Foreskin keratinocyte (primary cell): ENCODE measurements at places on chromosomes 12 and 14. TPM values are rescaled to one million over a fixed set of nuclear protein-coding genes. Genes with fewer than 3 reads are reported as not detected.

The SOAT2 gene
- polyA plus RNA-seq = not detected in 2 replicates

The A2ML1 gene
- polyA plus RNA-seq = 7.1 and 10.2 TPM in 2 replicates

The FOXG1 gene
- not detected in 2 replicates for polyA plus RNA-seq

The AQP6 gene
- polyA plus RNA-seq = 0.11 and 0.16 TPM in 2 replicates

DNA sequence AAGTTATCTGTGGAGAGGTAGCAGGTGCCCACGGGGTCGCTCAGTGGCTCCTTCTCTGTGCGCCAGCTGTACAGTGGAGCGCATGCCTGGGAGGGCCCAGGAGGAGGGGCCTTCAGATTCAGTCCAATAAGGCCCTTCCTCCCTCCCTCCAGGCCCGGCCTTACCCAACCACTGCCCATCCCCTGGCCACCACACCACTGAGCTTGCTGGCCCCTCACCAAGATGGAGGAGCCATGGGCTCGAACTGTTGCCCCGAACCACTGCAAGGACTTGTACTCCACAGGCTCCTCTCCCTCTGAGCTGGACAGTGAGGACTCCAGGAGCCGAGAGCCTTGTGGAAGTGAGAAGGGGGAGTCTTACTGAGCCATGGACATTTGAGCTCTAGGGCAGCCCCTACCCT is 9.8 kb downstream of the ITGA5 start:
- DNase-seq = no peak

GRCh38 chr14:93792391-93792790 is 4.1 kb upstream of the PRIMA1 start:
- peak; percentile 17 for DNase-seq

DNA sequence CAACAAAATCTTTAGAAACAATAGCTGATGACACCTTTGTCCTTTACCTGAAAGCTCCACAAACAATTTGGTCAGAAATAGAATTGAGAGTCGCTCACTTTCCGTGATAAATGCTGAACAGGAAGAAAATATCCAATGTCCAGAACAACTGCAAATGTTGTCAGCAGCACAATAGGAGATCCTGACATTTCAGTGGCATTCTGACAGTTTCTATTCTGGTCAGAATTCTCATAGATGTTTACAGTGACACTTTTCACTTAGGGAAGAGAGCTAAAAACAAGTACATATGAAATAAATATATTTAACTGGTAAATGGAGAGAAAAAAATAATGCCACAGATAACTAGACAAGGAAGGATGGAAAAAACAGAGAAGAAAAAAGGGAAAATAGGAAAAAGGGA is 39.1 kb downstream of the MAGOHB start:
- no peak for DNase-seq

GRCh38 chr12:116532428-116532827 is 26.8 kb upstream of the MAP1LC3B2 start:
- DNase-seq = no peak

GRCh38 chr14:89794096-89794495 is 160.4 kb downstream of the EFCAB11 start:
- no peak for DNase-seq
